T-helper 2 cell (primary cell): ENCODE measurements at places on chromosomes 7 and 10.
A peak's percentile ranks its signal among the peaks of the same experiment; 100 is the strongest.

DNA sequence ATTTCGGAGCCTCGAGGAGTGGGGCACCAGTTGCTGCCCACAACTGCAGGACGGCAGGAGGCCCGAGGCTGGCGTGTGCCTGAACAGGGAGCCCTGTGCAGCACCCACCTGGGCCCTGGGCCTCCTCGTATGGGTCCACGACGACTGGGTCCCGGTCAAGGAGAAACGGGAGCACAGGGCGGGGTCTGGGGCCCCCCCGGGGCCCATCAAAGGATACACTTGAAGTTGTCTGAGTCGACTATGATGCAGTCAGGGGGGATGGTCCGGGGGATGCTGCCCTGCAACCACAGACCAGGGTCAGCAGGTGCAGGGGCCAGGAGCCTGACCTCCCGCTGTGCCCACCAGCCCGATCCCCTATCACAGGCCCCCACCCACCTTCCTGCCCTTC is 28.5 kb upstream of the NKX6-2 start:
- no peak for DNase-seq

DNA sequence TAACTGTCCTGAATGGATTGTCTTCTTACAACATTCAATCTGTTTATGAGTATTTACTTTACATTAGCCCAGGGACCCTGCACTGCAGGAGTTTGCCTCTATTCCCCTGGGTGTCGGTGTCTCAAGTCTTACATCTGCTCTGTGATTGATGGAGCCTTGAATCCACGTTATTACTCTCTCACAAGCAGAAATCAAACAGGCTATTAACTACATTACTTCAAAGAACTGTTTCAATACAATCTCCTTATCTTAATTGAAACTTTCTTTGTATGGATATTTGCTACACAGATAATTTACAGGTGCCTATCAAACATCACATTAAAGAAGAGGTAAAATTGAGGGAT is 3.1 kb upstream of the ARID5B start:
- DNase-seq, result no peak

- DNase-seq, result no peak
These were observed 155.7 kb downstream of the PTPRN2 start for GRCh38 chr7:158431941-158432347.

GRCh38 chr7:19352305-19352695 is 207.1 kb upstream of the FERD3L start:
- DNase-seq, result no peak

DNA sequence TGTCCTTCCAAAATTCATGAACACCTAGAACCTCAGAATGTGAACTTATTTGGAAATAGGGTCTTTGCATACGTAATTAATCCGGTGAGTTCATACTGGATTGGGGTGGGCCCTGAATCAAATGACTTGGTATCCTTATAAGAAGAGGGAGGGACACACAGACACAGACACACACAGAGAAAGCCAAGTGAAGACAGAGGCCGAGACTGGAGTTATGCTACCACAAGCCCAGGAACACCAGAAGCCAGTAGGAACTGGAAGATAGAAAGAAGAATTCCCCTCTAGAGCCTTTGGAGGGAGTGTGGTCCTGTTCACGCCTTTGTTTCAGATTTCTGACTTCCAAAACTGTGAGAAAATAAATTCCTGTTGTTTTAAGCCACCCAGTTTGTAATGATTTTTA is 17.1 kb upstream of the PHF14 start:
- DNase-seq, result no peak

DNA sequence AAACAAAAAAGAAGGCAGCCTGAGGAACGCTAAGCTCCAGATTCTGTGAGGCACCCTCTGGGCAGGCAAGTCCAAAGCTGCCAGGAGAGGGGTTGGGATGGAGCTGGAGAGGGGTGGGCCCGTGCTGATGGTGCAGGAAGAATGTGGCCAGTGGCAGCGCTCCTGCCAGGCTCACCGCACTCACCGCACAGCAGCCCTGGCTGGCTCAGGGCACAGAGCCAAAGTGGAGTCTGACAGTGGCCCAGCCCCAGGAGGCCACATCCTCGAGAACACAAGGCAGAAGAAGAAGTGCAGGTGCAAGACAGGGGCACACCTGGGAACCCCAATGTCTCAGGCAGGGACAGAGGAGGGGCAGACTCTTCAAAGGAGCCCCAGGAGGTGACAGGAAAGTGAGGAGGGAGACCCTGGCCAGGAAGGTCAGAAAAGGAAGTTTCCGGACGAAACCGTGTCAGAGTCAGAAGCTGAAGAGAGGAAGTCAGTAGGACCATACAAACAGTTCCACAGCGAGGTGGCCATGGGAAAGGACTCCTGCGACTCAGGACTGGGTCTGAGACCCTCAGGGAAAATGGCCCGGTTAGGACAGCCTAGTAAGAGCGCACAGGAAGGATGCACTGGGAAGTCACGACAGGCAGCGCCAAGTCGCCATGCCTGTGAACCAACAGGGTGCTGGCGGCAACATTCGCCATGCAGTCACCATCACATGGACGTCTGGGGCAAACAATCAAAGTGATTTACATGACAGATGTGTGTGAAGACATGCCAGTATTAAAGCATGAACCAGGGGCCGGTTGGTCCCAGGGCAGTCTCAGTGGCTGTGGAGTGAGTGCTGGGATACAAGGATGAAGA is 54.4 kb downstream of the COBL start:
- DNase-seq, result no peak

- no peak for DNase-seq
These were observed 6.4 kb upstream of the GSAP start for GRCh38 chr7:77422500-77422899.

DNA sequence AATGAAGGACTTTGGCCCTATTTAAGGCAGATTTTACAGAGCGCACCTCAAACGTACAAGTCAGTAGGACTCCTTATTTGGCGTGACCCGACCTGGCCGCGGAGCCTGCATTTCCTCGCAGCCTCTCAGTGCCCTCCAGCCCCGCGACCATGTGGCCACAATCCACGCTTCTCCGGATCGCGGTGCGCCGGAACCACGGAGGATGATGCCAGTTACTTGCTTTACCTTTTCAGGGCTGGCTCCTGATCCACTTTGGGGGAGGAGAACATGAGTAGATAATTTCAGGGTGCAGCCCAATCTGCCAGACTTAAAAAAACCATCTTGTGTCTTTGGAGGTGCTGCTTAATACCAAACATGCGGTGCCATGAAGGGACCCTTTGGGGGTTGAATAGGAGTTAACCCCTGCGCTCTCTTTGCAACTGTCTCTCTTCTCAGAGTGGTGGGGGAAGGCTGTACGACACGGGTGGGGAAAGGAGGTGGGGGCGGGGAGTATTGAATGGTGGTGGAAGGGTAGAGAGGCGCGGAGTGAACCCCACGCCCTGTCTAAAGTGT is 1.5 kb downstream of the FRAT1 start:
- DNase-seq, result no peak

DNA sequence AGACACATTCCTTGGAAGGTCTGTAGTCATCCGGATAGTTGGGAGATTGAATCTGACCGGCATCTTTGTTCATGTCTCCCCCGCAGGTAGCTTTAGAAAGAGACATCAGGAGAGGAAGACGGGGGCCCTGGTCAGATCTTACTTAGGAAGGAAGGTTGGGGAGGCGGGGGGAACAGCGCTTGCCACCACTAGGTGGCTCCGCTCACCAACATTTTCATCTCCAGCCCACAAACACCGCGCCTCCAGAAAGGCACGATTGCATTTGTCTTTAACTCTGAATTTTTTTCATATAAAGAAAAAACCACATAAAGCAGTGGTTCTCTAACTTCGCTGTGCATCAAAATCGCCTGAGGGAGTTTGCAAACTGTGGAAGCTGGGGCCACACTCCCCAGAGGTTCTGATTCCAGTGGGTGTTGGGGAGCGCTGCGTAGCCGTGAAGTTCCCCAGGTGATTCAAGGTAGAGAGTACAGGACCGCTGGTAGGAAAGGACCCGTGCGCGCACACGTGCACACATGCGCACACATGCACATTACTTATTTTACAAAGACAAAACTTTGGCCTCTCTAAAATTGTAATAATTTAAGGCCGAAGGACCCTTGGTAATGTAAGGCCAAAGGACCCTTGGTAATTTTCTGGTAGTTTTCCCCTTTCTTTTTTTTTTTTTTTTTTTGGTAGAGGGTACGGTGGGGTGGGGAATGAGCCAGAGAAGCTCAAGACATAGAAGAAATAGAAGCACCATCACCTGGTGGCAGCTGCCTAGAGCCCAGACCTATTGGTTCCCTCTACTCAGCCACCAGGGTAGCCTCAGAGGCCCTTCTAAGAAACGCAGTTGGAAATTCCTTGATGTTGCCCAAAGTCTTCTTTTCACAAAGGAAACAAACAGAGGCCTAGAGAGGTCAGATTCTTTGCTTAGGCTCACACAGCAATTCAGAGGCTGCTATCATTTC is 37.4 kb upstream of the OPALIN start:
- peak; percentile 35 for DNase-seq

DNA sequence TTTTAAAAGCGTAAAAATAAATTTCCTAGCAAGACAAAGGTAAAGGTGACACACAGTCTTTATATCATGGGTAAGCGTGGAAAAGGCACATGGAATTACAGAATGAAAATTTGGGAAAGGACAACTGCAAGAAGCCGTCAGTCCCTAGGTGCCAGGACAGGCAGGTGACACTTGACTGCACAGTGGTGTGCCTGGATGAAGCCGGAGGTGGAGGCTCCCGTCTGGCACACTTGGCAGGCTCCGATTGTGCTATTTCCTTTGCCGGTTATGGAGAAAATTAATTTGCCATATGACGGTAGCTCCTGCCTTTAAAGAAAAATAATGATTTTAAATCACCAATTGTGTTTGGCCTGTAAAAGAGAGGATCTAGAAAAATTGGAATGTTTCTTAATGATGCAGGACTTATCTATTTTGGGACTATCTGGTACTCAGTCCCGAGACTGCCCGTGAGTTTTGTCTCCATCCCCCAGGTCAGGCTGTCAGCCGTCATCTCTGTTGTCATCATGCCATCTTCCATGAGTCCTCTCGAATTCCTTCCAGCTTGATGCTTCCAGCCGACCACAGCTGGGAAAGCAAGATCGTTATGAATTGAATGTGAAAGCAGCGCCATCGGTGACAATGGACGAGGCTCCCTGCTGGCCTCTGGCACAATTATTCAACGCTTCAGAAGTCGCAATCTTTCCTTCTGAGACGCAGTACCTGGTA is 56.2 kb upstream of the MGMT start:
- DNase-seq, result no peak

- no peak for DNase-seq
These were observed 259.8 kb downstream of the GLI3 start for GRCh38 chr7:41977151-41977651.

- DNase-seq, result no peak
These were observed 84.1 kb downstream of the SEC61G start for GRCh38 chr7:54674891-54675290.

DNA sequence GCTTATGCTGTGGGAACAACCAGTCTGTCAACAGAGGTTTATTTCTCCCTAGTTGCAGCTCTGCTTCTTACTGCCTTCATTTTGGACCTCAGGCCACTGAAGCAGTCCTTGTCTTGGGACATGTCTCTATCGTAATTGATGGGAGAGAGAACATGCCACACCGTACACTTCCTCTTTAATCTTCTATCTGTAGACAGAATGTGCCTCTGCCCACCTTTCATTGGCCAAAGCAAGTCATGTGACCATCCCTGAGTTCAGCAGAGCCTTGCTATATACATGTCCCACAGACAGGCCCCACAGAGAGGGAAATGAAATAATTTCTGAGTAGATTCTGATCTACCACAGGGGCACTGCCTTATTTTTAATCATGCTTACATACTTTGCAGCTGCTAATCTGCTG is 98.0 kb downstream of the KCND2 start:
- DNase-seq, result no peak

DNA sequence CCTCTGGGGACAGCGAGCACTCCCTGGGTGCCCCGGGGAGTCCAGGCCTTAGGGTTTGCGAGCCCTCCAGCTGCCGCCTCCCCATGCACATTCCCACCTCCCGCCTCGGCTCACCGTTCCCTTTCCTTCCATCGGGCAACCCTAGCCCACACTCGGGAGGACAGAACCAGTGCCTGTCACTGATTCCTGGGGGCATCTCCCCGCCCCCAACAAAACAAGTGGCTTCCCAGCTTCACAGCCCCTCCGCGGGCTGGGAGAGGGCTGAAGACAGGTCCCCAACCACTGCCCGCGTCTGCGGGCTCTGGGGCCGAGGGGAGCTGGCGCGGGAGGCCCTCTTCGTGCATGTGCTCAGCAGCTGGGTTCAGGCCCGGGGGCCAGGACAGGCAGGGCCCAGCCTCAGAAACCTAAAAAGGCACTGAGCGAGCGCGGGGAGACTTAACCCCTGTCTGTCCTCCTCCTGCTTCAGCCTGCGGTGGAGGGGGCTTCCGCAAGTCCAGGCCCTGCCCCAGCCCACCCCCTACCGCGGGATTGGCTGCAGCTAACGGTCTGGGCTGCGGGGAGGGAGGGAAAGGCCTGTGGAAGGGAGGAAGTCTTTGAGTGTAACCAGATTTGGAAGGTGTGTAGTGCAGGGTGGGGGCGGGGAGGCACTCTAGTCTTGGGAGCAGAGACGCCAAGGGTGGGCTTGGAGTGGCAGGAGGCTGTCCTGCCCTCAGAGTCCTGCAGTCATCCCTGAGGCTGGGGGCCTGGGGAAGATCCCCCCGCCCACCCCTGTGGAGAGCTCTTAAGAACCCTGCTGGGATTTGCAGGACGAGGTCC is 1.2 kb downstream of the FLNC start:
- no peak for DNase-seq

- no peak for DNase-seq
These were observed 255.8 kb upstream of the CNTNAP2 start for GRCh38 chr7:145860809-145861208.

DNA sequence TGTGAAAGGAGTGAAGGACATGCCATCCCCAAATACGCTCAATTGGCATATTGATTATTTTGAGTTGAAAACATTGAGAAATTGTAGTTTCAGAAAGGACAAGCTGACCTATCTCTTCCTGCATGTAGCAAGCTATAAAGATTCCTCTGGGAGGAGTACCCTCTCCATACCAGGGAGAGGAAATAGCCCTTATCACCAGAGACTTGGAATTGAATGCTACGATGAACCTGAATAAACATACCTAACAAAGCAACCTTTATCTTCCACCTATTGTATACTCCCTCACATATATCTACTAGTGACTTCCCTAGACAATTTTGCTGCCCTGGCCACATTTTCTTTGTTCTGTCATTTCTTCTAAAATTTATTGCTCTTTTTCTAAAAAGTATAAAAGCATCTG is 150.2 kb upstream of the EEPD1 start:
- no peak for DNase-seq

- DNase-seq, result no peak
These were observed 125.8 kb upstream of the UNC5B start for GRCh38 chr10:71086439-71087080.

DNA sequence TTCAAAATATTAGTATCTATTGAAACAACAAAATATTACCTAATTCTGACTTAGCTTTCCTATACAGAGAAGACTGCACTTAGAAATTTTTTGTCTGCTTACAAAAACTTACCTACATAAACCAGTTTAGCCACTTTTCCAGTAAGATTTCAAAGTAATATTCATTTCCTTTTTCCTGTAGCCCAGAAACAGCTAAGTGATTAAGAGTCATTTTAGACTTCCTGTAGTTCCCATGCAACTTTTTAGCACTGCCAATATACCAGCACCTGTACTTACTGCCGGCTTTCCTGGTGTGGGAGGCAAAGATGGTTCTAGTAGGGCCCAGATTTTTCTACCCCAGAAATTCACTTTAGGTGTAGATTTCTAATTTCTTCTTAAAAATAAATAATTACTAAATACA is 21.8 kb downstream of the NT5C2 start:
- DNase-seq, result no peak

GRCh38 chr7:7427363-7427762 is 108.3 kb downstream of the COL28A1 start:
- no peak for DNase-seq
